ENCODE measurements at places on chromosomes 1 and 21.

- DNase-seq = peak; percentile 15
Measured at GRCh38 chr1:54499360-54500106, 48.5 kb upstream of the ACOT11 start.

DNA sequence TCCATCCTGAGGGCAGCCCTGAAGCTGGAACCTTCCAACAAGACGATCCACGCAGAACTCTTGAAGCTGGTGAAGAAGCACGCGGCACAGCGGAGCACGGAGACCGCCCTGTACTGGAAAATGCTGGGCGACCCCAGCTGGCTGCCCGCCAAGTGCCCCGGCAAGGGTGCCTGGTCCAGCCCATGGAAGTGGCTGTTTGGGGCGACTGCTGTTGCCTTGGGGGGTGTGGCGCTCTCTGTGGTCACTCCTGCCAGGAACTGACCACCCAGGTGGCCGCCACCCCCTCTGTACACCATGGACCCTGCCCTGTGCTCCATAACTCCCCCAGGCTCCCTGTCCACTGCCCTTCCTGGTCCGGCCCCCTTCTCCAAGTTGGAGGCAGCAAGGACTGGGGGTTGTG, 90.8 kb downstream of the PPP1R12B start:
- no peak for DNase-seq

DNA sequence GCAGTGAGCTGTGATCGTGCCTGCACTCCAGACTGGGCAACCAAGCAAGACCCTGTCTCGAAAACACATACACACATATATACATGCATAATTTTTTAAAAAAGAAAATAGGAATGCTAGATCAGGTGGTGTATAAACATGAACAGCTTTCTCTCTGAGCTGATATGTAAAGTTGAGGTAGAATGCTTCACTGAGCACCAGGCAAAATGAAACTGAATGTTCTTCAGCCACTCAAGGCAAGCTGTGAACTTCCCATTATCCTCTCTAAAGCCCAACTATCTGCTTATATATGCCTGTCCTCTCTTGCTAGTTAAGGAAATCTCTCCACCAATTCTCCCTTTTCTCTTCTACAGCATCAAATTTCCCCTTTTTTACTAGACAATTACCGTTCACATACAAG, 93.0 kb downstream of the NUF2 start:
- DNase-seq = no peak

DNA sequence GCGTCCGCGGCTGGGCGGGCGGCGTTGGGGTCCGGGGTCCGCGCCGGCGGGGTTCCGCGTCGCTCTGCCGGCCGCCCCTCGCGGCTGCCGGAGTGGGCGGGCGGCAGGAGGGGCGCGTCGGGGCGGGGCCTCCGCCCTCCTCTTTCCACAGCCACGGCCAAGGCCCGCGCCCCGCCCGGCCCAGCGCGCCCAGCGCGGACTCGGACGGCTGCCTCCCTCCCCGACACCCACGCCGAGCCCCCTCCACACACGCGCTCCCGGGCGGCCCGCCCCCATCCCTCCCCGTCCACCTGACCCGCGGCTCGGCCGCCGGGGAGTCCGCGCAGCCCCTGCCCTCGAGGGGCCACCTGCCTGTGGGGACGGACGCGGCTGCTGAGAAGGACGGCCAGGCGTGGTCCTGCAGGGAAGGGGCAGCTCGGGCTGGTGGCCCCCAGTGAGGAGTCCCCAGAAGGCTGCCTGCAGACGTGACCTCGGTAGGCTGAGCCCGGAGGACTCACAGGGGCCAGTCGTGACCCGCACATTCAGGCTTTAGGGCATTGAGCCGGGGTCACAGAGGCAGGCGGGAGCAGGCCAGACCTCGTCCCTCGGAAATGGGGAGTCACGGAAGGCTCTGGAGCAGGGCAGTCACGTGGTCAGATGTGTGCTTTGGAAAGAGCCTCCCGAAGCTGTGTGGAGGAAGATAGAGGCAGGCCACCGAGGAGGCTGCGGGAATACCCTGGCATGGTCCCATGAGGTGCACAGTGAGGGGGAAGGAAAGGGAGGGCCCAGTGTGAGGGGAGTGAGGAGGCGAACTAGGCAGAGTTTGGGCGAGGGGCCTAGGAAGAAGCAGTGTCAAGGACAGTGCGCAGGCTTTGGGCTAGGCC, at the start of gene COL8A2:
Gene COL8A2 (minus strand): TSS at position 94 of the 863 bp plus-strand sequence. CDS start 24,980 bp downstream, outside the sequence.
- no peak for DNase-seq

GRCh38 chr1:230577537-230577936, 64.7 kb upstream of the COG2 start:
- no peak for DNase-seq

DNA sequence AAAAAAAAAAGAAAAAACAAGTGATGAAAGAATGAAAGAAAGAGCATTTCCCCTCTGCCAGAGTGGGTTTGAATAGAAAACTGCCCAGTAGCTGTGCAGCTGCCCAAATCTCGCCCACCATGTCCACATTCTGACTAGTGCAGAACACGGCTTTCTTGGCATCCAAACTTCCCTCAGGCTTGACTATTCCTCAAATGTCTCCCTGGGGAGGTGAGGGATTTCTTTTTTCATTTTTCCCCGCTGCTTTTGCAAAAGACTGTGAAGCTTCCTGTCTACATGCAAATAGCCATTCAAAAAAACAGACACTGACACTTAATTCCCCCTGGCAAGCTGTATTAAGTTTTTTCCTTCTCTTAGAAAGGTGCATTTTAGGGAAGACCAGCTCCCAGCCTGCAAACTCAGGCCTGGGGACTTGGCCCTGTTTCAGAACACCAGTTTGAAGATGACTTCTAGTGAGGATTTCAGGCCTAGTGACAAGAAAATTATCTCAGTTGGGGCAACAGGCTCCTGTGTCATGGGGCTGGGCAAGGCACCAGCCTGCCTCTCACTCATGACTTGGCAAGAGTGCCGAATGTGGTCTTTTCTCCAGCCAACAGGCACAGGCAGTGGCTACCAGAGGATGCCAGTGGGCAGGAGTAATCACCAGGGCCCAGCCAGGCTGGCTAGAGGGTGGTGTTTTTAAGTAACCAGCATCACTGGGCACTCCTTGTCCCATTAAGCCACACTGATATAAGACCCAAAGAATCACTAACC, 178.1 kb upstream of the NFIA start:
- no peak for DNase-seq

GRCh38 chr1:150557813-150558212, 8.6 kb downstream of the ADAMTSL4 start:
- DNase-seq = no peak

- no peak for DNase-seq
Measured at GRCh38 chr1:54680387-54680786, 35.3 kb upstream of the TTC4 start.
